ENCODE measurements at places on chromosomes 5 and 9.

DNA sequence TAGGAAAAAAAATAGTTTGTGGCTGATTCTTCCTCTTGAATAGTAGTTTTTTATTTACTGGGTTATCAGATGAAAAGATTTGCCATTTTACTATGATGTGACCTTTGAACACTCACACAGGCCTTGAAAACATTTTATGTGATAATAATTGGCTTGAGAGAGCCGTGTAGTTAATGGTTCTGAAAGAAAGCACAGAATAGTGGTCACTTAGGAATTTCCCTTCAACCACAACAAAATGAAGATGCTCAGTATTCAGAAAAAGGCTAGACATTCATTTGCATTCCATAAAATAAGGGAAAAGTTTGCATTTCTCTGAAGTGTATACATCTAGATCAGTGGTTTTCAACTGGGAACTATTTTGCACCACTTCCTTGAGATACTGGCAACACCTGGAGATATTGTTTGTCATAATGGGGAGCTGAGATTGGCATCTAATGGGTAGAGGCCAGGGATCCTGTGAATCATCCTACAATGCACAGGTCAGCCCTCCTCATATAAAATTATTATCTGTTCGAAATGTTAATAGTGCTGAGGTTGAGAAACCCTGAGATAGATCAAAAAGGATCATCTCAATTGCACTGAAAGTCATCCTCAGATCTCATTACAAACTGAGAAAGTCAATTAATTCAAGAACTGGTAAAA is 446.4 kb upstream of the CCNG1 start:
- no peak overlapping the region for H3K27ac ChIP-seq
- no peaks in the 10 kb centered on the region for H3K27me3 ChIP-seq
- DNase-seq: no peak
- H3K4me3 ChIP-seq: no peak overlapping the region

DNA sequence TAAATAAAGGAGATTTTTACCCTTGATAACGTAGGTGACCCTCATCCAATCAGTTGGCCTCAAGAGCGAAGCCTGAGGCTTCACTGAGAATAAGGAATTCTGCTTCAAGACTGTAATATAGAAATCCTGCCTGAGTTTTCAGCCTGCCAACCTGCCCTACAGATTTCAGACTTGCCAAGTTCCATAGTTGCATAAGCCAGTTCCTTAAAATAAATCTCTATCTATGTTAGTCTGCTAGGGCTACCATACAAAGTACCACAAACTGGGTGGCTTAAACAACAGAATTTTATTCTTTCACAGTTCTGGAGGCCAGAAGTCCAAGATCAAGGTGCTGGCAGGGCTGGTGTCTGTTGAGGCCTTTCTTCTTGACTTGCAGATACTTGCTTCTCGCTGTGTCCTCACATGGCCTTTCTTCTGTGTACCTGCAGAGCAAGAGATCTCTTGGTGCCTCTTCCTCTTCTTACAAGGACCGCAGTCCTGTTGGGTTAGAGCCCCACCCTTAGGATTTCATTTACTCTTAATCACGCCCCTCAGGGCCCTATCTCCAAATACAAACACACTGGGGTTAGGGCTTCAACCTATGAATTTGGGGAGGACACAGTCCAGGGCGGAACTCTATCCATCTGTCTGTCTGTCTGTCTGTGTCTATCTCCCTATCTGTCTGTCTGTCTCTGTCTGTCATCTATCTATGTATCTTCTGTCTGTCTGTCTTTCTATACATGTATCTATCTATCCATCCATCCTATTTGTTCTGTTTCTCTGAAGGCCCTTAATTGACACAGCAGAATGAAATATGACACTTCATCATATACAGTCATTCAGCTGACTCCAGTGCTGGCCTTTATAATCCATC is 17.0 kb upstream of the CMBL start:
- H3K4me1 ChIP-seq: peaks cover 27% of the 10 kb centered on the region
- H3K36me3 ChIP-seq: no peaks in the 10 kb centered on the region

DNA sequence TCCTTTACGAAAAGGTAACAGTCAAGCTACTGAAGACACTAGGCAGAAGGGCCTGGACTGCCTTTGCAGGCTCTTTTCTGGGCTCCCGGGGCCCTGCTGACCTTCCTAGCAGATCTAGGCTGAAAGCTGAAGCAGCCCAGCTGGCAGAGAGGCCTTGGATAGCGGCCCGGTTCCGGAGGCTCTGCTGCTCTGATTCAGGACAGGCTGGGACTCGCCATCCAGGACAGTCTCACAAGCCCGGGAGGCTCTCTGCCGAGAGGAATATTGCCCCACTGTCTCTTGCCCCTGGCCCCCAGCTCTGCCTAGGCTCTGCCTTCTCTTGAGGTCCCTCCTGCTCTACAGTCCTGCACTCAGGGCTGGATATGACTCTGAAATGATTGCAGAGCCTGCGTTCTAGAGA is 67.8 kb downstream of the PSD2 start:
- H3K4me1 ChIP-seq: peaks cover 12% of the 10 kb centered on the region
- DNase-seq: peak; percentile 73
- no peaks in the 10 kb centered on the region for H3K27me3 ChIP-seq
- H3K4me3 ChIP-seq: no peak overlapping the region
- no peaks in the 10 kb centered on the region for H3K36me3 ChIP-seq

GRCh38 chr9:95870906-95871305 is 4.6 kb upstream of the ERCC6L2 start:
- H3K4me1 ChIP-seq: peaks cover 12% of the 10 kb centered on the region
- no peak overlapping the region for H3K4me3 ChIP-seq
- no peaks in the 10 kb centered on the region for H3K36me3 ChIP-seq
- H3K27me3 ChIP-seq: no peaks in the 10 kb centered on the region
- no peak for DNase-seq

DNA sequence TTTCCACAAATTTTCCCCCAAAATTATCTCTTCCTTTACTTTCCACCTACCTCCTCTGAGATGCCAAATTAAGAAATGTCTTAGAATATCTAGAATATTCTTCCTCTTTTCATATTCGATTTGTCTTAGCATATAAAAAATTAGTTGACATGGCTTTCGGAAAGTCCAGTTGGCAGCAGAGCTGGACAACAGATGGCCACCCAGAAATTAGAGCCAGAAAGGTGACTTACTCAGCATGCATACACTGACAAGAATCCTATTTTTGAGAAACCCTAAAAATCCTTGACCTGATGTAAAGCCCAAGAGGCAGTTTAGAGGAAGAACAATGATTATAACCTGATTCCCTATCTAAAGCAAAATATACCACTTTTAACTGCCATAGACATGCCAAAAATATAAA is 22.0 kb downstream of the TMEM167A start:
- DNase-seq: no peak
- H3K4me3 ChIP-seq: no peak overlapping the region
- no peaks in the 10 kb centered on the region for H3K36me3 ChIP-seq
- H3K4me1 ChIP-seq: no peaks in the 10 kb centered on the region
- H3K27me3 ChIP-seq: no peaks in the 10 kb centered on the region
- H3K27ac ChIP-seq: no peak overlapping the region
